HS-27A (cell line): ENCODE measurements at places on chromosomes 3 and 15.

- DNase-seq, result no peak
Measured at GRCh38 chr15:79212589-79213157, 69.8 kb upstream of the ANKRD34C start.

DNA sequence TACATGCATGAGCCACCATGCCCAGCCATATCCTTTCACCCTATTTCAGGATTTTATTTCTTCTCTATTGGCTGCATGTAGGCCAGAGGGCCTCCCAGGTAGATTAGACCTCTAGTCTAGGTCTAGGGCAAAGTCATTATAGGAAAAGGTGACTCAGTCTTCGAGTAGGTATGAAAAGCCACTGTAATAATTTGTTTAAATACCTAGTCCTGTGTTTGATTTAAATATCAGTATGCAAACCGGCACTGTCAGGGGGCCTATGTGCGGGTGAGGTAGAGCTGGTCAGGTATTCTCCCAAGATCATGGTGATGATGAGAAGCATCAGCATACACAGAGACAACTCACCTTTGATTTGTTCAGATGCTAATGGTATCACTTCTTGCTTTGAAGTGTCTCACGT lies 101.4 kb upstream of the UMPS start:
- no peak for DNase-seq

GRCh38 chr3:46923559-46924350 lies 46.2 kb downstream of the PTH1R start:
- no peak for DNase-seq

DNA sequence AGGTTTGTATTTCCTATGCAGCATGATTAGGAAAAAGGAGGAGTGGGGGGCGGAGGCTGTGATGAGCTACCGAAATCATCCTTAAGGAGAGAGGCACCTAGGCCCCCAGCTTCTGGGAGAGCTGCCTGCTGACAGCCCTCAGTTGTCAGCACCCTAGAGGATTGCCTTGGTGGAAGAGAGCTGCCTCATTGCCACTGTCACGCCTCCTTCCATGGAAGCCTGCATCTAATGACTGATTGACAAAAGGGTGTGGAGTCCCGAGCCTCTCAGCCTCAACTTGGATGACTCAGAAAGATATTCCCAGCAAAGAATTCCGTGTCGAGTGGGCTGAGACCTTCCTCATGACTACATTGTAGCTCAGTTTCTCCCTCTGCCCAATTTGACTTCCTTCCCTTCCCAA lies 320.4 kb upstream of the PROK2 start:
- no peak for DNase-seq

DNA sequence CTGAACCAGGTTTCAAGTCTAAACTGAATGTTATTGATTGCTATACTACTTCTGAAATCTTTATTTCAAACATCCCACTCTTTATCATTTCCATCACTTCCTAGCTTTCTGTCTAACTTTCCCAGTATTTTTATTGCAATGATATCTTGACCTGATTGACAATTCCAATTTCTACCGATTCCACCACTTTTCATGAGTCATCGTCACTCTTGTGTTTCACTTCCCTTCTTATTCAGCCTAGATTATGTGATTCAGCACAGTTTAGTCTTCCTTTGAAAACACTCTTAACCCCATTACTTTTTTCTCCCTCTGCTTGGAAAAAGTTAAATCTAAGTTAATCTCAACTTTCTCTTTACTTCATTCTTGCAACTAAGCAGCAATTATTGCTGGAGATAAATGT lies 62.6 kb downstream of the SLC7A14 start:
- no peak for DNase-seq

- no peak for DNase-seq
Measured at GRCh38 chr15:91874992-91875660, 21.6 kb downstream of the SLCO3A1 start.

GRCh38 chr3:143280984-143281383 lies 161.4 kb downstream of the CHST2 start:
- DNase-seq, result no peak

DNA sequence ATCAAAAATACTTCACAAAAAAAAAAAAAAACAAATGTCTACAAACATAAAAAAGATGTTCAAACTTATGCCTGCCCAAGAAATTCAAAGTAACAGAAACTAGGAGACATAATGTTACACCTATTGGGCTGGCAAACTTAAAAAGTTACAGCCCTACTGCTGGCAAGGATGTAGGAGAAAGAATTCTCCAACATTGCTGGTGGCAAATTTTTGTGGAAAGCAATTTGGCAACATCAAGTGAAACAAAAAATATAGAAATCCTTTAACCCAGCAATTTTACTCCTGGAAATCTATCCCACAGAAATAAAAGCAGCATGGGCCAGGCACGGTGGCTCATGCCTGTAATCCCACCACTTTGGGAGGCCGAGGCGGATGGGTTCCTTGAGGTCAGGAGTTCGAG lies 73.2 kb downstream of the STAG1 start:
- no peak for DNase-seq

- no peak for DNase-seq
Measured at GRCh38 chr3:127410137-127410488, 122.3 kb upstream of the PRR20G start.

- no peak for DNase-seq
Measured at GRCh38 chr3:86257955-86258641, 732.9 kb downstream of the VGLL3 start.

DNA sequence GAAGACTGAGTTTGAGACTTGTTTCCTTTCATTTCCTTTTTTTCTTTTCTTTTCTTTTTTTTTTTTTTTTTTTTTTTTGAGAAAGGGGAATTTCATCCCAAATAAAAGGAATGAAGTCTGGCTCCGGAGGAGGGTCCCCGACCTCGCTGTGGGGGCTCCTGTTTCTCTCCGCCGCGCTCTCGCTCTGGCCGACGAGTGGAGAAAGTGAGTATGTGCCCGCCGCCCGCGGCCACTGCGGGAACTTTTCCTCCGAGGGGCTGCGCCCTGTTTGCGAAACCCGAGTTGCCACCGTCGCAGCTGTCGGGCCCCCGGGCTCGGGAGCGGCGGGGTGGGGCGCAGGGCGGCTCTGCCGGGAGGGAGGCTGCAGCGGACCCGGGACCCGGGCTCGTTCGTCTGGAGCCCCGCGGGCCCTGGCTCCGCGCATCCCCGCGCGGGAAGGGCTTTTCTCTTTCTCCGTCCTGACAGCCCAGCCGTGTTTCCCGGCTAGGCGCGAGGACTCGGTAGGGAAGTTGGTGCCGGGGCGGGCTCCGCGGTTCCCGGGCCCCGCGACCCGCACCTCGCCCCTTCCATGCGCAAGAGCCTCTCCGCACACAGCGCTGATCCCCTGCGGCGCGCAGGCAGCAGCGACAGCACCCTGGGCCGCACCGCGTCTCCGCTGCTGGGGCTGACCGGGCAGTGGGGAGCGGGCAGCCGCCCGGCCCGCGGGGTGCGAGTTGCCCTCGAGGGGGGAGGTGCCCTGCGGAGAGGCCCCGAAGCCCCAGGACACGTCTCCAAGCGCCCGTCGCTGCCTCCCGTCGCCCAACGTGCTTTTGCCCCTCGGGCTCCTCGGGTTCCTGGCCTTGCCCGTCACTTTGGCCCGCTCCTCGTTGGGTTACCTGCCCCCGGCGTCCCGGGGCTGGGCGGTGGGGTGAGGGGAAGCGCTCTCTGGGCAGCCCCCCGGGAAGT lies 1.4 kb downstream of the IGF1R start:
- no peak for DNase-seq
